ENCODE measurements at places on chromosomes 2 and 18.

- no peak for DNase-seq
Measured at GRCh38 chr18:5476961-5477800, 66.6 kb downstream of the EPB41L3 start.

DNA sequence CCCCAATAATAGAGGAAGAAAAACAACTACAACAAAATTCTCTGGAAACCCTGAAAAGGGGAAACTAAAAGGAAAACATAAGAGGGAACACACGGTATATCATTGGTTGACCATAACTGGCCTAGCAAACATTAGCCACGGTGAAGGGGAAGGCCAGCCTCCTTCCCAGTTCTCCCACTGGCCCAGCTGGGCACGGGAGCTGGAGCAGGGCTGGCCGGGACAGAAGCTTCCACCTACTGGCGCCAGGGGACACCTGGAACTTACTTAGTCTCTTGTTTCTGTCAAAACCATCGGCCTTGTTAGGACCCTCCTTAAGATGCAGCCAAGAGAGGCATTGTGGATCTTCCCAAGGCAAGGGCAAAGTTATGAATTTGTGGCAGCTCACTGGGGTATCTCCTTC is 56.1 kb upstream of the DLGAP1 start:
- no peak for DNase-seq

DNA sequence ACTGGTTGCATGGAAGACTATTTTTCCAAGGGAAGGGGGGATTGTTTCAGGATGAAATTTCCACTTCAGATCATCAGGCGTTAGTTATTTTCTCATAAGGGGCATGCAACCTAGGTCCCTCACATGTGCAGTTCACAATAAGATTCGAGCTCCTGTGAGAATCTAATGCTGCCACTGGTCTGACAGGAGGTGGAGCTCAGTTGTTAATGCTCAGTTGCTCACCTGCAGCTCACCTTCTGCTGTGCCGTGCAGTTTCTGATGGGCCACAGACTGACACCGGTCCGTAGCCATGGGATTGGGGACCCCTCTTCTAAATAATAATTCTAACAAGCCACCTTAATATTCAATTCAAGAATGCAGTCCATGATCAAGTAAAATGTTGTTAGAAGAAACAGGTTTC is 34.9 kb downstream of the PLCL1 start:
- no peak for DNase-seq

- DNase-seq: no peak
Measured at GRCh38 chr2:102487761-102488462, 14.9 kb downstream of the SLC9A4 start.

DNA sequence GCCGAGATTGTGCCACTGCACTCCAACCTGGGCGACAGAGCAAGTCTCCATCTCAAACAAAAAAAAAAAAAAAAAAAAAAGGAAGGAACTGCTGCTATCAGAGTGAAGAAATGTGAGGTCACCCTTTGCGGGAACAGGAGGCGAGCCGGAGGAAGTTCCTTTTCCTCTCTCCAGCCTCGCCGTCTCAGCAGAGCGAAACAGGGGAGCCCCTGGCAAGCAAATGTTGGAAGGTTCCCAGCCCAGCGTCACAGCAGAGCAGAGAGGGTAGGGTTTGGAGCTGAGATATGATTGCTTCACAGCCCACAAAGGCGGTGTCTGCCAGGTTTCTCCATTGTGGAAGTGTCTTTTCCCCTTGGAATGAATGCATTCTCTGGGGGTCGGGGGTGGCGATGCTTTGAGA is 28.5 kb downstream of the SLC20A1 start:
- DNase-seq: no peak

DNA sequence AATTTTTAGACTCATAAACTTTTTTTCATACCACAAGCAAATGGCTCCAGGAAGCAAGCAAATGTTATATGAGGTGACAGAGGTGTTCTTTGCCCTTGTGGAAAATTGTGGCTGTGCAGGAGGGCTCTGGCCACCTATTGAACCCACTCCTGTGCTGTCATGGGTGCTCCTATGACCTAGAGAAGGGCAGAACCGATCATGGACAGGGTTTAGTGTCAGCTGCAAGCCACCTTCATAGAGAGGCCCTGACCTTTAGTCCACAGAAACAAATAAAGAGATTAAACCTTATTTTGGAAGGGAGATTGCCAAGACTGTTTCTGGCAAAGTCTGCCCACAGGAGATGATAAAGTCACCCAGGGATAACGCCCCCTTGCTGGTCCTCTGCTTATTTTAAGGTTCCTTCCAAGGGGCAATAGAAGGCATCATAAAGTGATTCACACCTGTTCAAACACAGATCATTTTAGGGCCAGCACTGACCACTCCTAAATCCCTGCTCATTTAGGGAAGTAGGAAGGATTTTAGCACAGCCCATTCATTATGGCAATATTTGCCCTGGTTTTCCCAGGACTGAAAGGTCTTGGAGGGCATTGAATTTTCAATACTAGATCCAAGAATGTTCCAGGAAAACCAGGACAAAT is 26.1 kb upstream of the STAT4 start:
- DNase-seq: no peak

Measured in amygdala (tissue), 56 donors.